ENCODE measurements at places on chromosomes 7 and 10. TPM values are rescaled to one million over a fixed set of nuclear protein-coding genes. Genes with fewer than 3 reads are reported as not detected.

SLIT1 gene
- 10.6 TPM for total RNA-seq

CFAP43 gene
- total RNA-seq = 0.71 TPM

DNA sequence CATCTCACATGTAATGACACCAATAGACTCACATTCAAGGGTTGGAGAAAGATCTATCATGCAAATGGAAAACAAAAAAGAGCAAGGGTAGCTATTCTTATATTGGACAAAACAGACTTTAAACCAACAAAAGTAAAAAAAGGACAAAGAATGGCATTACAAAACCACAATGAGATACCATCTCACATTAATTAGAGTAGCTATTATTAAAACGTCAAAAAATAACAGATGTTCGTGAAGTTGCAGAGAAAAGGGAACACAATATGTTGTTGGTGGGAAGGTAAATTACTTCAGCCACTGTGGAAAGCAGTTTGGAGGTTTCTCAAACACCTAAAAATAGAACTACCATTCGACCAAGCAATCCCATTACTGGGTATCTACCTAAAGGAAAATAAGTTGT is 197.0 kb downstream of the SNX13 start:
- no peaks in the 10 kb centered on the region for H3K27me3 ChIP-seq
- H3K4me1 ChIP-seq = no peaks in the 10 kb centered on the region
- H3K36me3 ChIP-seq = no peaks in the 10 kb centered on the region
- no peak for DNase-seq

DNA sequence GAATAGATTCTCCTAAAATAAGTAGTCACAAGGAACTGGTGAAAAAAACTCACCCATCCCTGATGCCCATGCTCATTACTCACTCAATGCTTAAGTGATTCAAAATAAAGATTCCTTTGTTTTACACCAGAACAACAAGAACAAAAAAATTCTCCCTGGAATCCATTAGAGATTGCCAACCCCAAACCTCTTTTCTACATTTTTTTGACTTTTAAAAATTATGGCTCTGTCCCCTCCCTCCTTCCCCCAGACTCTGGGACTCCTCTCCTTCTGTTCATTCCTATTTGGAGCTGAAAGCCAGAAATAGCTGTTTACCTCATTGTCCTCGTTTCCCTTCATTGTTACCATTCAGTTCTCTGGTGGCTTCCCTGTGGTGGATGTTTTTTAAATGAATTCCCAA is 63.2 kb upstream of the FHIP2A start:
- no peak overlapping the region for H3K27ac ChIP-seq
- H3K4me3 ChIP-seq = no peak overlapping the region
- no peaks in the 10 kb centered on the region for H3K4me1 ChIP-seq
- H3K27me3 ChIP-seq = peaks cover 14% of the 10 kb centered on the region
- no peaks in the 10 kb centered on the region for H3K36me3 ChIP-seq

GRCh38 chr10:71531485-71532446 is 135.0 kb downstream of the CDH23 start:
- H3K27me3 ChIP-seq = no peaks in the 10 kb centered on the region
- H3K4me3 ChIP-seq = no peak overlapping the region
- H3K27ac ChIP-seq = peak overlapping the region; percentile 27
- DNase-seq = no peak
- H3K36me3 ChIP-seq = no peaks in the 10 kb centered on the region

GRCh38 chr10:11036424-11037011 is 18.8 kb downstream of the CELF2 start:
- peaks cover 16% of the 10 kb centered on the region for H3K36me3 ChIP-seq
- H3K4me3 ChIP-seq = no peak overlapping the region
- H3K27me3 ChIP-seq = no peaks in the 10 kb centered on the region
- peaks cover 55% of the 10 kb centered on the region for H3K4me1 ChIP-seq
- peak; percentile 36 for DNase-seq
- H3K27ac ChIP-seq = peak overlapping the region; percentile 15

DNA sequence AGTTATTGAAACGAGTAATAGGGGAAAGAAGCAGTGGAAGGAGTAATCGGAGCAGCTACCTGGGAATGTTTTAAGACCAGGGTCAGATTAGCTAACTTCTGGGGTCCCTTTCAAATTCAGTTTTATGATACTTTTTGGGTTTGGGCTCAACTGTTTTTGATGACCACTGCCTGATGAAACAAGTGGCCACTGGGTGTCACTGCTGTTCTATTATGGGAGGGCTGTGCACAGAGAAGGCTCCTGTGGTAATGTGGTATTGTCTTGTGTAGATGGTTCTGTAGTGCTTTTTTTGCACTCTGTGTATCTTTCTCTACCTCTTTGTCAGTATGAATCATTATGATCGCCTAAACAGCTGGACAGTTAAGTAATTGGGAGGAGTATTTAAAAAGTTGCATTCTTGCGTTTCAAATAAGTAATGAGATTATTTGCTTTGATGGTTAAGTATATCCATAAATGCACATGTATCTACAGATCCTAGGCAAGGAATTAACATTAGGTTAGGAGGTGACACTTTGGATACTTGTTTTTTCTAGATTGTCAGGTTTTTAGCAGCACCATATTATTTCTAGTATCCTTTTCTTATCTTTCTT is 128.4 kb downstream of the ABCA13 start:
- DNase-seq = peak; percentile 74
- no peaks in the 10 kb centered on the region for H3K36me3 ChIP-seq
- H3K4me1 ChIP-seq = no peaks in the 10 kb centered on the region
- H3K4me3 ChIP-seq = no peak overlapping the region

- H3K36me3 ChIP-seq = peaks cover 11% of the 10 kb centered on the region
- no peak for DNase-seq
- H3K4me3 ChIP-seq = no peak overlapping the region
- H3K27ac ChIP-seq = no peak overlapping the region
- H3K27me3 ChIP-seq = no peaks in the 10 kb centered on the region
- peaks cover 23% of the 10 kb centered on the region for H3K4me1 ChIP-seq
Observed at GRCh38 chr7:105322655-105323277, 66.0 kb downstream of the SRPK2 start.

C10orf53 gene
- not detected for total RNA-seq

AEBP1 gene
- total RNA-seq = 70.5 TPM

DNA sequence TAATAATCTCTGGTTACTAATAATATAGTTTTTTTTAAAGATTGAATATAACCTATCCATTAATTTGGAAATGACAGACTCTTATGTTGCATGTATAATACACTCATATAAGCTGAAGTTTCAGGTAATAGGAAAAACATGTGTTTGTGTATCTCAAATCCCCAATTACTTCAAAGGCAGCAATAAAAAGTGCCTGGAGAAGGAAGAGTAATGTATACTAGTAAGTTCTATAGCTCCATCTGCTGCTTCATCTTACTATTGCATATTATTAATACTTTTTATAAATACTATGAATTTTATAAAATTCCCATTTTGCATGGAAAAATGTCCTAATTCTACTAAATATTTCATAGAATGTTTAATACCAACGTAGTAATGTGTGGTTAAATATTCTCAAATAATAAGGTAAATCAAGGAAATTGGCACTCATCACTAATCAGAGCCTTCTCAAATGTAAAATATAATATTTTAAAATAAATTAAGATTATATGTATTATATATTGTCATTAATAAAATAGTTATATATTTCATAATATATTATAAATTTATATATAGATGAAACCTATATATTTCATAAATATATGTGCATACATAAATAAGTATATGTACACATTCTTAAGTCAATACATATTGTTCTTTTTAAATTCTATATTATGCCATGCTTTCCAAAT is 311.9 kb downstream of the HGF start:
- H3K27me3 ChIP-seq = no peaks in the 10 kb centered on the region
- no peak for DNase-seq
- H3K36me3 ChIP-seq = no peaks in the 10 kb centered on the region
- no peak overlapping the region for H3K4me3 ChIP-seq

GRCh38 chr10:96532523-96532922 is 18.8 kb upstream of the TLL2 start:
- H3K27ac ChIP-seq = no peak overlapping the region
- H3K27me3 ChIP-seq = no peaks in the 10 kb centered on the region
- DNase-seq = no peak
- H3K4me1 ChIP-seq = no peaks in the 10 kb centered on the region
- H3K4me3 ChIP-seq = no peak overlapping the region

DNA sequence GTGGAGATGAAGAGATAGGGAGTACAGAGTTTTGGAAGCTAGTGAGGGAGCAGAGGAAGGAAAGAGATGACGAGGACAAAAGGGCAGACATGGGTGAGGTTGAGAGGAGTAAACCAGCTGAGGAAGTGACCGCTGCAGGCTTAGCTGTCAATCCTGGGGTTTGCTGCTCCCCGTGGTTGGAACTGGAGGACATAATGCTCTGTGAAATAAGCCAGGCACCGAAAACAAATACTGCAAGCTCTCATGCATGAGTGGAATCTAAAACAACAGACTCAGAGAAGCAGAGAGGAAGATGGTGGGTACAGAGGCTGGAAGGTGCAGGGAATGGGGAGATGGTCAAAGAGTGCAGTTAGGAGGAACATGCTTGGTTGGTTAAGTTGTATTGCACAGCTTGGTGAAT is 482.2 kb upstream of the C7orf33 start:
- H3K4me3 ChIP-seq = no peak overlapping the region
- DNase-seq = no peak
- no peaks in the 10 kb centered on the region for H3K36me3 ChIP-seq
- H3K27me3 ChIP-seq = no peaks in the 10 kb centered on the region

DNA sequence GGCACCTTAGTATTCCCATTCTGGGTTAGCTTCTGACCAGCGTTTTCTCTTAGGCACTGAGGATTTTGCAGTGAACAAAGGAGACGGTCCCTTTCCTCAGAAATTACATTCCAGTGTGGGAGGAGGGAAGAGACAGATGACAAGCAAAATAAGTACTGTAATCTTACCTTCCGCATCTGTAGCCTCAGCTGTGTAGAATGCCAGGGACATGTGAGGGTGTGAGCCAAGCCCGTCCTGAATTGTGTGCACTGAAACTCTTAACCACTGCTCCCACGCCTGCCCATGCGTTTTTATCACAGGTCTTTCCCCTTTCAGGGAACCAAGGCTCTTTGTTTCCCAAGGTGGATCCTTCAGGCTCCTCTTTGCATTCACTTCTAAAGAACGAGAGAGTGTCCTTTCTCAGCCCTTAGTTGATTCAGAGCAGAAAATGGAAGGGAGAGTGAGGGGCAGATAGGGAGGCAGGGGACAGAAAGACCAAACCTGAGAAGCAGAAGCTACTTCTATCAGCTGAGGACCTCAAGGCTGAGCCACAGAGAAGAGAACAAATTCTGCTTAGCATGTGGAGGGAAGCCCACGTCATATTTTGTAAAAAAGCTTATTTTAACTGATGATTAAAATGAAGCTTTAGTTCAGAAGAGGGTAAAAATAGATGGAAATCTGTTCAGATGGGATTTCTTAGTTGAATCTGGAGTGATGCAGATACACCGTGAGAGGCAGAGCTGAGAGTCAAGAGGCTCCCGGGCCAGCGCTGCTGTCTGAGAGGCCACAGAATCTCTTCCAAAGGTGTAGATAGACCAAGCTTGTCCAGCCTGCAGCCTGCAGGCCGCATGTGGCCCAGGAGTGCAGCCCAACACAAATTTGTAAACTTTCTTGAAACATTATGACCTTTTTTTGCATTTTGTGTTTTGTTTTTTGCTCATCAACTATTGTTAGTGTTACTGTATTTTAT is 122.5 kb downstream of the CCNY start:
- H3K4me3 ChIP-seq = no peak overlapping the region
- DNase-seq = no peak
- H3K27ac ChIP-seq = no peak overlapping the region
- H3K4me1 ChIP-seq = peaks cover 28% of the 10 kb centered on the region
- H3K27me3 ChIP-seq = no peaks in the 10 kb centered on the region
- no peaks in the 10 kb centered on the region for H3K36me3 ChIP-seq

LANCL2 gene
- 23.4 TPM for total RNA-seq

DNA sequence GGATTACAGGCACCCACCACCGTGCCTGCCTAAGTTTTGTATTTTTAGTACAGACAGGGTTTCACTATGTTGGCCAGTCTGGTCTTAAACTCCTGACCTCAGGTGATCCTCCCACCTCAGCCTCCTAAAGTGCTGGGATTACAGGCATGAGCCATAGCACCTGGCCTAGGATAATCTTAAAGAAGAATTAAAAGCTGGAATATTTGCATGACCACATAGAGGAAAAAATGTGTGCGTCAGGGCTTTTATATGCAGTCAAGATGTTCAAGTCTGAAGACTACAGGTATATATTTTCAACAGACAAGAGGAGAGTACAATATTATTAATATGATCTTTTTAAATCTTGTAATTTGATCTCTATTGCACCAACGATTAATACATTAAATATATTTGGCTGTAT is 39.5 kb downstream of the GNG11 start:
- no peaks in the 10 kb centered on the region for H3K27me3 ChIP-seq
- no peak overlapping the region for H3K4me3 ChIP-seq
- no peak for DNase-seq
- no peaks in the 10 kb centered on the region for H3K36me3 ChIP-seq
- no peak overlapping the region for H3K27ac ChIP-seq

KLF14 gene
- not detected for total RNA-seq

DNA sequence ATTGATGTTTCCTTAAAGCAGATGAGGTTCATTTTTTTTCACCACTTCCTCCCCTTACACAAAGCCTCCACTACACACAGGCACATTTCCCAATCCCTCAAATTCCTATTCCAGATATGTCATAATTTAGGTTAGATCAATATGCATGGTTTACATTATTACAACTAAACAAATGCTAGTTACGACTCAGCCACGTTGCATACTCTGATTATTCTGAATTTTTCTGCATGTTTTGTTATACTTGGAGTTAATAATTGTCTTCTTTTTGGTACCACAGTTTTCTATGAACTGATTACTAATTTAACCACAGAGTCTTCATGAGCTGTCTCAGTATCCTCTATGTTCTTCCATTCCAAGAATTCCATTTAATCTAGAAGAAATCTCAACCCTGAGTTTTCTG is 4.4 kb upstream of the BICC1 start:
- no peak for DNase-seq
- peaks cover 18% of the 10 kb centered on the region for H3K27me3 ChIP-seq

ZNF503 gene
- 14.6 TPM for total RNA-seq

- no peaks in the 10 kb centered on the region for H3K27me3 ChIP-seq
- H3K4me1 ChIP-seq = peaks cover 17% of the 10 kb centered on the region
- no peak overlapping the region for H3K27ac ChIP-seq
- H3K4me3 ChIP-seq = no peak overlapping the region
Observed at GRCh38 chr7:131342864-131343442, 15.3 kb downstream of the MKLN1 start.

GRCh38 chr7:121097577-121097976 is 109.1 kb downstream of the CPED1 start:
- no peaks in the 10 kb centered on the region for H3K36me3 ChIP-seq
- no peak for DNase-seq
- peaks cover 10% of the 10 kb centered on the region for H3K4me1 ChIP-seq
- H3K27me3 ChIP-seq = no peaks in the 10 kb centered on the region
- no peak overlapping the region for H3K27ac ChIP-seq

GRCh38 chr10:18364987-18365775 is 225.0 kb downstream of the CACNB2 start:
- no peaks in the 10 kb centered on the region for H3K36me3 ChIP-seq
- H3K4me1 ChIP-seq = peaks cover 4% of the 10 kb centered on the region
- DNase-seq = no peak
- H3K27ac ChIP-seq = no peak overlapping the region
- H3K27me3 ChIP-seq = peaks cover 2% of the 10 kb centered on the region

GRCh38 chr10:99431190-99431760 is 851 bp upstream of the GOT1 start:
- H3K4me1 ChIP-seq = peaks cover 35% of the 10 kb centered on the region
- no peaks in the 10 kb centered on the region for H3K27me3 ChIP-seq
- no peak for DNase-seq
- H3K4me3 ChIP-seq = peak overlapping the region; percentile 96
- H3K27ac ChIP-seq = peak overlapping the region; percentile 96

CALHM3 gene
- total RNA-seq = not detected

ELFN1 gene
- 8.5 TPM for total RNA-seq

Measured in neural crest cell (in vitro differentiated cells).